Activated CD8-positive, alpha-beta memory T cell treated with anti-CD3 and anti-CD28 coated beads for 4 hours (primary cell): ENCODE measurements at places on chromosomes 13 and 19.

DNA sequence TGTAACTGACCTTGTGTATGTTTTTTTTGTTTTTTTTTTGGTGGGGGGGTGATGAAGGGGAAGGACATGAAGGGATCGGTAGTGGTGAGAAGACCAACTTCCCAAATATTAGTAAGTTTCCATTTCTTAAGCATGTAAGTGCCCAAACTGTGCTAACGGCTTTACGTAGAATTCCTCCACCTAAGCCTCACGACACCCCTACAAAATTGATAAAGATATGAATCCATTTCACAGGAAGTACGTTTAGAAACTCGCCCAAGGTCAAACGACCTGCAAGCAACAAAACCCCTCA lies 649 bp downstream of the UQCRFS1 start:
- DNase-seq, result no peak

DNA sequence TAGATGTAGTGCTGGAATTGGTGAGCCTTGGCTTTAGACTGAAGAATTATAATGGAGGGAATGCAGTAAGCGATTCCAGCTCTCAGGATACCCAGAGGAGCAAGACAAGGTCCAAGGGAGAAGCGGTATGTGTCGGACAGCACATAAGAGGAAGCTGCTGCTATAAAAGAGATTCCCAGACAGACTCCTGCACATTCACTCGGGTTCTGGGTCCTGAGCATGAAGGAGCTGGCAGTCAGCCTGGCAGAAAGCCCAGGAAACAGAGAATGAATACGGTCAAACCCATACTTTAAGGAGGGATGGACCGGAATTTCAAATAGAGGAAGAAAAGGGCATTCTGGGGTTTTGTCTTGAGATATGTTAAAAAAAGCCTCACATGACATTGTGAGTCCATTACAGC lies 308.3 kb downstream of the DNAJC15 start:
- DNase-seq, result no peak

- no peak for DNase-seq
These were observed 189.4 kb downstream of the PCDH17 start for GRCh38 chr13:57820924-57821323.

- DNase-seq, result peak; percentile 62
These were observed 3.0 kb downstream of the IRF2BP1 start for GRCh38 chr19:45882652-45883585.

GRCh38 chr13:112893570-112894422 lies 75.2 kb upstream of the MCF2L start:
- DNase-seq, result no peak

DNA sequence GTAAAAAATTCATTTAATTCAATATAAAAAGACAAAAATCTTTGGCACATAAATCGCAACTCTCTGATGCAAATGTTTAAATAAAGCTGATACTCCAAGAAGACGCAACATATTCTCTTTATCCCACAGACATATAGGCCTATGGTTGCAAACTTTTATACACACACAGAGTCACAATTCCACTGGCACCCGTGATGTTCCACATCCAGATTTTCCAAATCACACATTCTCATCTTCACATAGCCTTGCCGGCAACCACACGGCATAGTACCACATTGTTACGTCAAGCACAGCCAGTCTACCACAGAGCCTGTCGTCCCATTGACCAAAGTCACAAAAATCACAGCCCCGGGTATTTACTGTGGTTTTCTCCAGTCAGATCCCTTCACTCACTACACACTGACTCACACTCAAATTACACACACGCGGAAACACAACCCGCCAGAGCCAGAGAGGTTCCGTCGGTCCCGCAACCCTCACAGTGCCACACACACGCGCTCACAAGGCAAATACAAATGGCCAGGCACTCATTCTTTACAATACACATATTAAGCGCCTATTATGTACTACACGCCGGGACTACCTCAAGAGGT lies 546 bp upstream of the ZNF546 start:
- DNase-seq, result peak; percentile 17

DNA sequence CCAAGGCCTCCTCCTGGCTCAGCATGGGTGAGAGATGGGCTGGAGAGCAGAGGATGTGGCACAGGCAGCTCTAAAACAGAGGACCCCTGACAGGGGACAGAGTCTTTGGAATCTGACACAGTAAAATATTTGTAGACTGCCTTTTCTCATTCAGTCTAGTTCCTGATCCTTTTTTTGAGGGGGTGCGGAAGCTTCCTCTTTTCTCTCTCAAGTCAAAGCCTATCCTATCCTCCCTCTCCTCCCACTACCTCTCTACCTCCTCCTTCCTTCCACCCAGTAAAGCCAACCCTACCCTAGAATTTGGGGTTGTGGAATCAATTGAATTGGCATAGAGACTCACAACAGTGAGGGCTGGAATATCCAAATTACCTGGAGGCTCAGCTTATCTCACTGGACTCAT lies 82.0 kb downstream of the TEX26 start:
- DNase-seq, result no peak

DNA sequence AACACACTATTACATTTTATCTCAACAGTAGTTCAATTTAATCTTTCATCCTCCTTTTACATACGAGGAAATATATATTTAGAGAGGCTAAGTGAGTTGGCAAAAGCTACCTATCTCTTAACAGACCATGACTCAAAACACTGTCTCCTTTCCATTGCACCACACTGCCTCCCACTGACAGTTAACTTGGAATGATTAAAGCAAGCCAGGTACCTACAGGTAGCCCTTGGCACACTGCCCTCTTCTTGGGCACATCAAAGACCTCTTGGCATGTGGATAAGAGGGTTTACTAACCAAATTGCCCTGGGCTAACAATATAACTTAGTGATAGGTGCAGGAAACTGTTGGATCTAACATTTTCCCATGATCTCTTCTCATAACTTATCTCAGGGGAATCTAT lies 1.8 kb downstream of the ABHD13 start:
- DNase-seq, result no peak

DNA sequence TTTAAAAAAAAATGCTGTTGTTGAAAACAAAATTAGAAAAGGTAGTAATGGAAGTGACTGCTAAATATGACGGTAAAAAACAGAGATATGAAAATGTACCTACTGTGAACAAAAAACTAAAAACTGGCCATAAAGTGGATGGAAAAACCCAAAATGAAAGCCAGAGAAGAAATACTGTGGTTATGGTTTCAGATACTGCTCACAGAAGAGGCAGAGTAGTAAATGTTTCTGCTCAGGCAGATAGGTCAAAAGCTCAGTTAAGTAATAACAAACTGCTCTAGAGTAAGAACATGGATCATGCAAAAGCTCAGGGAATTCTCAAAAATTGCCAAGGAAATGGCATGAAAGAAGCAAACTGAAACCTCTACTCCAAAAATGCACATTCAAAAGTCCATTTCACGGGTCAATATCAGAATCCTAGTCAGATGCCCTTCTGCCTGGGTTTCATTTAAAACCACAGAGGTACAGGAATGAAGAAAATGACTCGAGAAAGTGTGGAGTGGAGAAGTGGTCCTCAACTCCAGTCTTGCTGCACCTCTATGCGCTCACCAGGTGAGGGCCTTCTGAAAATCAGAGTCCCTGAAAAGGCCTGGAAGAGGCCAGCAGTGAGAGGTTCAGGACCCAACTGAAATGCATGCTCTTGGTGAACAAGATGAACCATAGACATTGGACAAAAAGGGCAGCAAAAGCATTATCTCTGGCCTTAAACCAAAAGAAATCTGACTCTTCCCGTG lies 315.0 kb upstream of the SPRY2 start:
- DNase-seq, result no peak

DNA sequence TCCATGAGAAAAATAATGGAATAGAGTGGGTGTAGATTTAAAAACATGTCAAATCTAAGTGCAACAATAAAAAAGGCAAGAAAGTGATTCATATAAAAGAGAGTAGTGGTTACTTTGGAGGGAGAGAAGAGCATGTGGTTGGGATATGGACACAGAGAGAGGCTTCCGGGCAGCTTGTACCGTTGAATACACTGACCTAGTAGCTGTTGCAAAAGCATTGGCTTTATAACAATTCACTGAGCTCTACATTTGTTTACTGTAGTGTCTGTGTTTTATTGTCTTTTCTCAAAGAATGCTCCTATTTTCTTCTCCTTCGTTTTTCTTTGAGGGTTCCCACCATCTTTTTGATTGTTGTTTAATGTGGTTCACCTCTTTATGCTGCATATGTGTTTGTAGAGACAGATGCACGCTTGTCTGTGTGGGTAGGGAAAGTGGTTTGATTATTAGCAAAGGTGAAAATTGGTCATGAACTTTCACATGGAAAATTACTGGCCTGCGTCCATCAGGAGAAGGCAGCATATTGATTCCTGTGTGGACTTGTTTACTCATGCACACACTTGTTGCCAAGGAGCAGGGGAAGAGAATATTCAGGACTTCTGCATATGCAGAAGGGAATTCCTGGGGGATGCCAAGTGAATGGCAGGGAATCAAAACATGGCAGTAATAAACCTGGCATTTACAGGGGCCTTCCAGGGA lies 29.9 kb upstream of the IRS2 start:
- DNase-seq, result no peak

DNA sequence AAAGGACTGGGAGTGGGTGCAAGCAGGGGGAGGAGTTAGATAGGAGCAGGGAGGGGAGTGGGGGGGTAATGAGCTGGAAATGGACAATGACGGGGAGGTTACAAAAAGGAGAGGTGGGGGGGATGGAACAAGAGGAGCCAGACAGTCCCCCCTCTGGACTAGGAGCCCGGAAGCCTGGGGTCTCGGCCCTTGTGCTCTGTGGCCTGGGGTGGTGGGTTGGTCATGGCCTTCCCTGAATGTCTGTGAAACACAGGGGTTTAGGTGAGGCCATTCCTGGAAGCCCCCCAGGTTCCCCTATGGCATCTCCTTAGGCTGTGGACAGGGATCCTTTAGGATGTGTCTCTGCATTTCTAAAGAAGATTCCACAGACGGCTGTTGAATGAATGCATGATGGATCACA lies 12.1 kb downstream of the KCNC3 start:
- DNase-seq, result no peak

DNA sequence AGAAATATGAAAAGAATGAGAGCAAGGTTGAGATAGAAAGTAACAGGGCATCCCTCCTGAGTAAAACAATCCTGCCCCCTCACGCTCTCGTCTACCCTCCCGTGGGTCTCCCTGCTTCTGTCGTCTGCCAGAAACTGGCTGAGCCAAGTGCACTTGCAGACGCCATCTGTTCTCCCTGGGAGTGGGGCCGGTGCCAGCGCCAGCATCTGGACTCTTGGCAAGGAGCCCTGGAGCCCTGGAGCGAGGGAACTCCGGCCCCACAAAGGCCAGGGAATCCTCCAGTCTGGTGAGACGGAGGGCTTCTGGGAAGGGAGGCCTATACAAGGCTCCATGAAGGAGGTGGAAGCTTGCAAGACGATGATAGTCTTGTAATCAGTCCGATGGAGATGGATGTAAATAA lies 2.3 kb upstream of the TMEM91 start:
- DNase-seq, result no peak

- no peak for DNase-seq
These were observed 57.9 kb downstream of the ELF1 start for GRCh38 chr13:40961214-40961613.

DNA sequence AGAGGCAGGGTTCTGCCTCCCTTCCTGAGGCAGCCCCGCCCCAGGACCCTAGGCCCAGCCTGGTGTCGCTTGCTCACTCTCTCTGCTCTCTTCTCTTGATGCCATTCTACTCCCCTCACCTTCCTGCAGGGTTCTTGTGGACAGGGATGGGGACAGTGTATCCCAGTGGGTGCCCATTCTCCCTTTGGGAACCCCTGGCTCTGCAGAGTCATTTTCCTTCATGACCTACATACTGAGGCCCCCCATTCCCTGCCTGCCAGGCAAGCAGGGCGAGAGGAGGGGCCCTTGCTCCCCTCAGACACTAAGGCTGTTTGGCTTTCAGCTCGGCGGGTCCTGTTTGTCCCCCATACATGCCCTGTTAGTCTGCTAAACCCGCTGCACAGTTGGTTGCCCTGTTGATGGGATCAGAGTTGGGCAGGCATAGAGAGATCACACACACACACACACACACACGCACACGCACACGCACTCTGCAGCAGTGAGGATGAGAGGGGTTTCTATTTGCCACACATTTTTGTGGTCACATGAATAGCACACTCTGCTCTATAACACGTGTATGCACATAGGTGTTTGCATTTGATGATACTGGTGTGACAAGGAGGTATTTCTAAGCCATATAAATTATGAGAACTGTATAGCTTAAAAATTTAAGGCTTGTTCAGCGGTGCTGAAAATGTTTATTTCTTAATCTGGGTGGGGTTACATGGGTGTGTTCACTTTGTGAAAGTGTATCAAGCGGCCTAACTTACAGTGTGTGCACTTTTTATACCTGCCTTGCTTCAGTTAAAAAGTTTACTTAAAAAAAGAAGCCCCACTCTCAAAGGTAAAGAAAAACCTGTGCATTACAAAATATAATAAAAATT lies 20.3 kb downstream of the NFIX start:
- DNase-seq, result no peak

GRCh38 chr19:17333611-17334413 lies 843 bp downstream of the ANO8 start:
- peak; percentile 52 for DNase-seq

DNA sequence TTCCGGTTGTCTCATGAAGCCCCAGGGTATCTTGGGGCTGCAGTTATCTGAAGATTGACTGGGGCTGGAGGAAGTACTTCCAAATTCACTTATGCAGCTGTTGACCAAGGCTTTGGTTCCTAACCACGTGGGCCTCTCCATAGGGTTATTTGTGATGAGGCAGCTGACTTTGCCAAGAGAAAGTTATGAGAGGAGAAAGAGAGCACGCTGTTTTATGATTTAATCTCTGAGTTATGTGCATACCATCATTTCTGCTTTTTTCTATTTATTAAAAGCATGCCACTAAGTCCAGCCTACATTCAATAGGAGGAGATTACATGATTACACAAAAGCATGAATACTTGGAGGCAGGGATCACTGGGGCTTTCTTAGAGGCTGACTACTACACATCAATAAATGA lies 215.5 kb downstream of the NHLRC3 start:
- no peak for DNase-seq
